ENCODE measurements at places on chromosomes 4 and X. TPM values are rescaled to one million over a fixed set of nuclear protein-coding genes. Genes with fewer than 3 reads are reported as not detected.

The BCAP31 gene
- total RNA-seq = 93.9 TPM

The CDS1 gene
- 1.6 TPM for total RNA-seq

GRCh38 chr4:184810720-184811119 lies 15.0 kb downstream of the ACSL1 start:
- DNase-seq = no peak

DNA sequence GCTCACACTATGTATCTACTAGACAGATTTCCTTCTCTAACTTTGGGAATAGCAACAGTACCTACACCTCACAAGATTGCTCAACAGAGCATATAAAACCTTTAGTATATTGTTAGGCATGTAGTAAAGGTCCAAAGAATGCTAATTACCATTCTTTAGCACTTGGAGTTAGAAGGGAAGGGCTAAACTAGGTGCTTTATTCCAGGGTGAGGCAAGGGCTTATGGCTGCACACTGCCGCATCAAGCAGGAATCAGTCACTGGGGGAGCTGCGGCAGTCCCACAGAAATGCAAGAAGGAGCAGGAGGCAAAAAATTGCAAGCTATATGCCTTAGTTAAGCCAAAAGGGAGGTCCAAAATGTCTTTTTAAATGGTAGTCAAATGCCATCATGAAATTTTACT lies 162.7 kb downstream of the PPP3CA start:
- DNase-seq = no peak

DNA sequence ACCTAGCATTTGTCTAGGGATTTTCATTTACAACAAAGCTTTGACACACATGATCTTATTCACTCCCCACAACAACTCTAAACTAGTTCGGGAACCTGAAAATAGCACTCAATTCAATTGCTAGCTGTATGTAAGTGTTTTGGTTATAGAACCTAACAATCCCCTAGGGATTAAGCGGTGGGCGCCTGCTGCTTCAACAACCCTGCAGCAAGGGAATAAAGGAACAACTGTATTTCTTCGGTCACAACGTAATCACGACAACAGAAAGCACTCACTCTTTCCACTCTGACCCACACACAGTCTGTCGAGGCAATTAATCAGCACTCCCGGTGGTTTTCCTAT lies 674 bp upstream of the DIAPH2 start:
- no peak for DNase-seq

- peak; percentile 78 for DNase-seq
These were observed 113.1 kb downstream of the STK32B start for GRCh38 chr4:5164221-5164912.

The ABCG2 gene
- total RNA-seq = 0.83 TPM

The EDNRA gene
- 4.6 TPM for total RNA-seq
